Right lobe of liver (tissue), 6 donors: ENCODE measurements at places on chromosomes 6 and 20. TPM values are rescaled to one million over a fixed set of nuclear protein-coding genes. Genes with fewer than 3 reads are reported as not detected.

Gene TGM2
- total RNA-seq: 177 TPM

Gene MYH7B
- total RNA-seq: 1.0 TPM

Gene OR2H2
- total RNA-seq: not detected

Gene CEBPB
- 133 TPM for total RNA-seq

Gene HRH3
- total RNA-seq: not detected

Gene FAM217A
- not detected for total RNA-seq

Gene POM121L2
- not detected for total RNA-seq

Gene COL10A1
- not detected for total RNA-seq

Gene CLDN20
- not detected for total RNA-seq

Gene HLA-DRA
- 61.8 TPM for total RNA-seq

Gene METTL24
- total RNA-seq: 0.44 TPM

Gene EPPIN
- total RNA-seq: not detected

Gene CRNKL1
- 5.5 TPM for total RNA-seq

Gene RTEL1
- total RNA-seq: 14.6 TPM

Gene SYTL3
- total RNA-seq: 1.0 TPM

Gene SLC26A8
- total RNA-seq: 0.12 TPM

Gene DAAM2
- 3.7 TPM for total RNA-seq

Gene TFAP2B
- total RNA-seq: not detected

DNA sequence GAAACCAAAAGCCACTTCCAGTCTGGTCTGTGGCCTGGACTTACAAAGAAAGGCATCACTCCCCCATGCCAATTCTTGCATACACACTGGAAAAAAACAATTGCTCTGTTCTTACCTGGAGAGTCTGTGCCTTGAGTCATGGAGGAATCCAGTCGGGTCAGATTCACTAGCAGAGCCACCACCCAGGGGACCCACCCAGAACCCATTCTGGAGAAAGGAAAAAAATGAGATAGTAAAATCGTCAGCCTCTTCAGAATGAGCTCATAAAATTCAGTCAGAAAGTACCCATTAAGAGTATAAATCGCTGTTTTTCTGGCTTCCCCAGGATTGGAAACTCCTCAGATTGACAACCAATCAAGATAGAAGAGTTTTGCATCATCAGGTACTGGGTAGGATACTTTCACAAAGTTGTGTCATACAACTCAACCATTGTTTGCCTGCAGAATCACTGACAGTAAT is at the start of gene HLA-DOB:
TSS of gene HLA-DOB (minus strand) at position 257 of the 459 bp plus-strand sequence. CDS start at position 206, 51 bp downstream.
- no peak for DNase-seq

DNA sequence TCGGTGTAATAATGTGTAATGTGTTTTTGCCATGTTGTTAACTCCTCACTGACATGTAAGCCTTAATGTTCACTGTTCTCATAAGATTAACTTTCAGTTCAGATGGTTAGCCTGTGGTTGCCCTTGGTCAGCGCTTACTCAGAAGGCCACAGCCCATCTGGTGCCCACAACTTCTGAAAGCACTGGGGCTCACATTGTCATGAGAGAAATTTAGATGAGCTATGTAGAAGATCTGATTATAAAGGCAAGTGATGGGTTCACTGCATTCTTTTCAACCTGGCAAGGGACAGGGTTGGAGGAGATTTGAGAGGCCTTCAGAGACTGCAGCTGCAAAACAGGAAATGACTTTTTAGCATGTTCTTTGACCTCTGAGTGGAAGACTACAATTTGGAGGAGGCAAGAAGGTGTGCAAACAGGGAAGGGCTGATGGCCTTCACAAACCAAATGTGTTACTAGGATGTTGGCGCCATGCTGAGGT is 242.3 kb upstream of the SUPT3H start:
- DNase-seq: no peak

GRCh38 chr6:112209131-112209530 is 45.2 kb downstream of the LAMA4 start:
- DNase-seq: no peak

DNA sequence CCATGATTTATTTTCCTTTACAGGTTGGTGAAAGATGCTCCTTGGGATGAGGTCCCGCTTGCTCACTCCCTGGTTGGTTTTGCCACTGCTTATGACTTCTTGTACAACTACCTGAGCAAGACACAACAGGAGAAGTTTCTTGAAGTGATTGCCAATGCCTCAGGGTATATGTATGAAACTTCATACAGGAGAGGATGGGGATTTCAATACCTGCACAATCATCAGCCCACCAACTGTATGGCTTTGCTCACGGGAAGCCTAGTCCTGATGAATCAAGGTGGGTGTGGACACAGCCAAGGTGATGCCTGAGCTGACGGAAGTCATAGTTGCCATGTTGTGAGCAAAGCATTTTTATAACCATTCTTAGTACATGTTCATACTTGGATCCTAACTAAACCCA is 34.6 kb upstream of the CALHM6 start:
- DNase-seq: no peak

DNA sequence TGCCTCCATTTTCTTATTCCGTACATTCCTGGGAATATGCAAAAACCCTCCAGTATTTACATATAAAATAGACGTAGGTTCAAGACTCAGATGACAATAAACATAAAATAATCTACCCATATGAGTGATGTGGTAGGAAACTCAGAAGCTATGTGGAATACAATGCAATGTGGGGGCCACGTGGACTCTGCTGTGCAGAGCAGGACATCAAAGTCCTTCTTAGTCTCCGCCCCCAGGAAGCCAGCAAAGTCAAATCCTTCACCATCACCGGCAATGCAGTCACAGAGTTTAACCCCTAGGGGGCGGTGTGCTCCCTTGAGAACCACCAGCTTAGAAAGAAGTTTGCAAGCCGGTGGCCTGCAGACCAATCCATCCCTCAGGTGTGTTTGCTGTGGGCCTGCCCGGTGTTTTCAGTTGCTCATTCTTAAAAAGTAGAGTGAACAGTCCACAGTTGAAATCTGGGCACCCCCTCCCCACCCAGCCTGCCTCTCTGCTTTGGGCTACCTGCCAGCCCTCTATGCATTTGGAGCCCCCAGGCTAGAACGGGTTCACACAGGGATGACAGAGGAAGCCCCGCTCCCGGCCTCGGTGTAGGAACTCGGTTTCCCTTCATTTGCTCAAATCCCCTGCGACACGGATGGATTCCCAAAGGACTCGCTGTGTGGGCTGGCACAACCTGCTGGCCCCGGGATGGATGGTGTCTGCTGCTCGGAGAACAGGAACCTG is 59.9 kb downstream of the SULF2 start:
- peak; percentile 89 for DNase-seq

GRCh38 chr6:134657751-134658527 is 292.0 kb downstream of the ALDH8A1 start:
- no peak for DNase-seq

DNA sequence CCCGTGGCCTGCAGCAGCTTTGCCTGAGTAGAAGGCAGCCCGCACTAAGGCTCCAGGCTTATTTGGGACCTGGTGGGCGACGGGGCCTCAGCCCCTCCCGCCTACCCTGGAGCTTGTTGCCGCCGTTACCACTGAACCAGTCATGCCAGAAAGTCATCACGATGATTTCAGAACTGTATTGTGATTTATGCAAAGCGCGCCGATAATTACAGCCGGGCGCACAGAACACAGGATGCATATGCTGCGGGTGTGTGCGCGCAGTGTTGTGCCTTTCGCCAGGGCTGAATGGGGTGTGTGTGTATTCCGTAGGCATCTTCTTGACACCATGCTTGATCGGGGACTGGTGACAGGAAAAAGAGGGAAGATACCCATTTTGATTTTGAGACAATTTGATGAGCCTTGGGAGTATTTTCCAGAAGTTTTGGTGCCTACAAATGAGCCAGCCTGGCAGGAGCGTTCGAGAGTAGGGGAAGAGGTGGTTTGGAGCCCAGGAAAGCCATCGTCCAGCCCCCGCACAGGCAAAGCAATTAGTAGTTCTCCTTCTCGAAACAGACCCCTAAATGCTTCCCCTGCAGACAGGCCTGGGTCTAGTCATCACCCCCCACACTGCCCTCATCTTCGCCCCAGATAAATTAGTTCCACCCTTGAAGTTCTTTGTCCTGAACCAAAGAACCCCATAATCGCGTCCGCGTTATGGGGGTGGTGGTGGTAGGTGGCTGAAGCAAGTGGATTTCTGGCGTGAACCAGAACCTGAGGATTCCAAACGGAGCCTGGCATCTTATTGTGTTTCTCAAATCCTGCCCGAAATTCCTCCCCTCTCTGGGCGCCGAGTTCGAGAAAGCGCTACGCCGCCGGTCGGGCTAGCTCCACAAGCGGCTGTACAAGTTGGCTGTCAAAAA is 1.9 kb upstream of the NR2E1 start:
- no peak for DNase-seq

- DNase-seq: no peak
These were observed 12.7 kb upstream of the ZBTB46 start for GRCh38 chr20:63843778-63844177.

DNA sequence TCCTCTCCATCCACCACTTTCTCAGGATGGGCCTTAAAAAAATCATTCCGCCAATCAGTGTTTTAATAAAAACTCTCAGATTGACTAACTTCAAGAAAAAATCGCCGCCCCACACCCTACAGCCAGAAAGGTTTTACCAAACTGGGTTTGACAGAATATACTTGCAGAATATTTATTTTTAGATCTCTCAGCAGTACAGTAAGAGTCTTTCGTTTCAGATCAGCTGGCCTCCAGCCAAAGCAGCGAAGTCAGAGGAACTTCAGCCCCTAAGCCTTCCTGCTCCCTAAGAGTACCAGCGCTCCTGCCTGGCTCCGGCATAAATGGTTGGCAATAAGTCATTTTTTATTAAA is 24.7 kb downstream of the TBC1D7 start:
- peak; percentile 62 for DNase-seq

DNA sequence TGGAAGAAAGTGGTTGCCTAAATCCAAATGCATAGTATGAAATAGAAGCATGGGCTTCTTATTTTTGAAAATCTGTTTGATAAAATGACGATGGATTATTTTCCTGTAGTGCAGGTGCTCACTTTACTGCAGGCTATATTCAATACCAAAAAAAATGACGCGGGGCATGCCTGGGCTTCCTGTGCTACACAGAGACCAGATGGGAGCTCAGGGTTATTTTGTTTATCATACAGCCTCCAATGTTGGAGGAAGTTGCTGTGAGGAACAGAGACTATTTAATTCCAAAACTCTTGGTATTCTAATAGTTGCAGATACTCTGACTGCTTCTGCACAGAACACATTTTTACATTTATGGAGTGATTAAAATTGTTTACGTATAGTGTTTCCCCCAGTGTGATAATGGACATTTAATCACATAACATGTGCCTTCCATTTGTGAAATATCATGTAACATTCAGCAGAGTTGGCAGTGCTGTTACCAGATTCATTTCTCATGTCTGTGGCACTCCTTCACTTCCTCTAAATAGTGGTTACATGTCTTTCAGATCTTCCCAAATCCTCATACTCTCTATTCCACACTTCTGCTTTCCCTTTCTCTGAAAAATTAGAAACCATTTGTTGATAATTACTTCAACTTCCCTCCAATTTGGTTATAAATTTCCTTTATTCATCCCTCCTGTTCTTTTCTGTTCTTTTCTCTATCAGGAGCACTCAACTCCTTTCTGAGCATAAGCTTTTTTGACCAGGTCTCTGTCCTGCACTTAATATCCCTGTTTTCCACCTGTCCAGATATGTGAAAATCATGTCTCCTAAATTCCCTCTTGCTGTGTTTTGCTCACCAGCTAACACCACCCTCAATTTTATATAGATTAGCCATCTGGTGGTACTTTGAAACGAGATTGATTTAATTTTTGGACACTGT is 121.6 kb downstream of the ADGRB3 start:
- no peak for DNase-seq

- DNase-seq: peak; percentile 27
These were observed 163.5 kb downstream of the KIF6 start for GRCh38 chr6:39561536-39562266.

- no peak for DNase-seq
These were observed 252.3 kb downstream of the LY86 start for GRCh38 chr6:6840831-6841291.

DNA sequence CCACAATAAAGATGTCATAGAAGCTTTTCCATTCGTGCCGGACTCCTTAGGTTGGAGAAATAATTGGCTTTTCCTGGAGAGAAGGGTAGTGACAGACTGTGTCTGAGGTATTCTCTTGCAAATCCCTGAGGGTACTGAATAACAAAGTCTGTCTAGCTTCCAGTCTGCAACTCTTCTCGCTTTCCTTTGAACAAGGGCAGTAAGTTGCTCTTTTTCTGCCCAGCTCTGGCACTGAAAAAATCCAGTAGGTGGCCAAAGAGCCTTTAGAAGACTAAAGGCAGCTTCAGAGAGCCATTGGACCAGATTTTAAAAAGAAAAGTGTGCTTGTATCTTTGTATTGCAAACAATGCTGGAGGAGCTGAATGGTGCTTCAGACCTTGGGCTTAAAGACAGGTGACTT is 20.7 kb upstream of the RREB1 start:
- DNase-seq: no peak

- DNase-seq: peak; percentile 80
These were observed 15.4 kb downstream of the PEDS1 start for GRCh38 chr20:50138120-50138478.

DNA sequence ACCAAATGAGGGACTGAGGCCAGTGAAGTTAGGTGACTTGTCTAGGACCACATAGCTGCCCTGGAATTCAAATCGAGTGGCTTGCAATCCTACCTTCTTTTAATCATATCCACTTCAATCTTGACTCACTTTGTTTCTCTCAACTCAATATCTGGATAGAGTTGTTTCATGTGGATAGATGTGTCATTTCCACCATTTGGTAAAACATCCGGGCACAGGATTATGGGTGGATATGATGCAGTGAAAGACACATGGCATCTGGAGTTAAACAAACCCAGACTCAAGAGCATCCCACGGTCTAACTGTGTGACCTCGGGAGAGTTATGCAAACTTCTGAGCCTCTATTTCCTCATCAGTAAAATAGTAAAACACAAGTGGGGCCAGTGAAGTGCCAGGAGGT is 103.6 kb upstream of the CNKSR3 start:
- no peak for DNase-seq

DNA sequence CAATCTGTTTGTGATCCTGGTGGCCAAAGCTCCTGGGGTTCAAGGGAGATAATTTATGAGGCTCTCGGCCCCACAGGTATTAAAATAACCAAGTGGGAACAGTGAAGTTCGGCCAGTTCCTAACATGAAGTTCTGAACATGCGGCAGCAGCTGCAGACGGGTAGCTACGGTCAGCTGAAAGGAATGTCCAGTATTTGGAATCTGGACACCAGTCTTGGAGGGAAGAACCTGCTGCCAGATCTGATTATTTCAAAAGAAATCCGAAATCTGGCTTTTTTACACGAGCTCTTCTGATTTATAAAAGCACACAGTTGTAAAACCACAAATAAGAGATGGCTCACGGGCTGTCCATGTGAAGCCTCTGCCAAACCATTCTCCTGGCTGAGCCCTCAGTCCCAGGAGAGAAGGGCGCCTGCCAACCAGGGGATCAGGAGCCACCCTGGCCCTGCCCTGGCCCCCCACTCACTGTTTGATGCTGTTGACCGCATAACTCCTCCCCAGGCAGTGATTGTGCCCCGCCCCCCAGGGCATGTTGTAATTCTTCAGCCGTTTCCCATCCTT is 28.2 kb upstream of the KCNB1 start:
- no peak for DNase-seq
